ENCODE measurements at places on chromosomes 13 and 19.

GRCh38 chr13:33025220-33025744 lies 9.1 kb downstream of the KL start:
- no peak for DNase-seq

- no peak for DNase-seq
Measured at GRCh38 chr13:27053210-27053884, 118.3 kb downstream of the USP12 start.

- DNase-seq, result no peak
Measured at GRCh38 chr19:56133858-56134653, 7.0 kb upstream of the ZNF444 start.

- no peak for DNase-seq
Measured at GRCh38 chr19:30920222-30920621, 429.0 kb downstream of the TSHZ3 start.

- no peak for DNase-seq
Measured at GRCh38 chr19:23817519-23817918, 58.8 kb upstream of the ZNF681 start.

DNA sequence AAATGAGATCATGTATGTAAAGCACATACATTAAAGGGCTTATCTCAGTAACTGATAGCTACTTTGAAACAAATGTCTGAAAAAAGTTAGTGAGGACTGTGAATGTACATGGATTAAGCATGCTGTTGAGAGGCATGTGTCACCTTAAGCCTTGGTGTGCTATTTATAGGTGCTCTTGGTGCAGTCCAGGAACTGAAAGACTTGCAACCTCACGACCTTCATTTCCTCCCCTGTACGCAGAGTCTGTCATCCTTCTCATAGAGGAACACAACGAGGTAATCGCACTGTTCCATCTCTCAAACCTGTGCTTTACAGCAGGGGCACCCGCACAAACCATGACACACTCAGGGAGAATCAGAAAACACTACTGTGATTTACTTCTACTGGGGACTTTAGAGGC lies 65.6 kb downstream of the UFM1 start:
- DNase-seq, result no peak

- DNase-seq, result peak; percentile 7
Measured at GRCh38 chr13:29901710-29902631, 51.6 kb upstream of the UBL3 start.

- DNase-seq, result no peak
Measured at GRCh38 chr13:30718661-30719524, 16.4 kb upstream of the ALOX5AP start.

GRCh38 chr13:74256969-74257368 lies 122.8 kb upstream of the KLF12 start:
- no peak for DNase-seq

DNA sequence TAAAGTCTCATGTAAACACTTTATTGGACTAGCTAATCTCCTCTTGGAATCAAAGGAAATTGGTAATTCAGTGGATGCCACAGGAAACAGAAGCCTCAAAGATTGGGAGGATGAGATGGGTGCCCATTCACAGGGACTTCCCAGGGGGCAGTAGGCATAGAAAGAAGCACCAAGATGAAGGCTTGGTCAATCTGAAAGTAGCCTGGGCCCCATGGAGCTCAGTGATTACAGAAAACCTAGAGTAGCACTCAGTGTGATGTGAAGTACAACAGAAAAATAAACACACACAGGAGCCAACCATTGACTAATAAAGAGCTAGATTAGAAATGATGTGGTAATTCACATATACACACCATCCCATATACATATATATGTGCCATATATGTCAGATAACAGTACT lies 560.6 kb downstream of the TBC1D4 start:
- DNase-seq, result no peak

GRCh38 chr13:101985321-101985720 lies 416.5 kb downstream of the FGF14 start:
- no peak for DNase-seq

GRCh38 chr19:948842-949496 lies 23.1 kb downstream of the ARID3A start:
- DNase-seq, result no peak

DNA sequence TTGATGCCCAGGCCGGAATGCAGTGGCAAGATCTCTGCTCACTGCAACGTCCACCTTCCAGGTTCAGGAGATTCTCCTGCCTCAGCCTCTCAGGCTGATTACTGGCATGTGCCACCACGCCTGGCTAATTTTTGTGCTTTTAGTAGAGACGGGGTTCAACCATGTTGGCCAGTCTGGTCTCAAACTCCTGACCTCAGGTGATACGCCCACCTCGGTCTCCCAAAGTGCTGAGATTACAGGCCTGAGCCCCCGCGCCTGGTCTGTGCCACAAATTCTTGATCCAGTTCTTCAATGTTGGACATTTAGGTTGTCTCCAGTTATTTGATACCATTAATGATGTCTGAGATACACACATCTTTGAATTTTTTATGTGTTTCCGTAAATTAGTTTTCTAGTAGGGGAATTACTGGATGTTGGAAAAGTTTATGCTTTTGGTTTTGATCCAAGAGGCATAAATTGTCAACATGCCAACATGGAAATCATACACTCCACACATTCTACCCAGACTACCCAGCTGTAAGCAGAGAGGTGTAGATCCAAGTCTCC lies 525 bp upstream of the COG3 start:
- no peak for DNase-seq

- DNase-seq, result no peak
Measured at GRCh38 chr19:48966541-48967345, 1.6 kb downstream of the FTL start.

DNA sequence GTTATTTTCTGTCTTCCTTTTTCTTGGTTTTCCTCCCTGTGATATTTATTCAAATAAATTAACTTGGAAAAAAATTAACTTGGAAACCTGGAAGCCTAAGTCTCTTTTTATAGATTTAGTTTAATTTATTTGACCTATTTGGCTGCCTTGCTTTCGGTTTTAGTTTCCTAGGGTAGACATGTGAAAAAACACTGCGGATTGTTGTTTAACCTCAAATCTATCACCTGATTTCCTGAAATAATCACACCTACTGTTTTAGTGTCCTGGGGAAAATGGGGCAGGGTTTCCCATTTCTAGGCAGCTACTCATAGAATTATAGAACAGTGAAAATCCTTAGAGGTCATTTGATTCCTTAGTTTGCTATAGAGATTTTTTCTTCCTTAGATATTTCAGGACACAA lies 412.4 kb downstream of the PCDH17 start:
- no peak for DNase-seq
